Stimulated activated CD8-positive, alpha-beta memory T cell treated with anti-CD3 and anti-CD28 coated beads, Interleukin-4, amount 100 ng/mL, for 4 hours (primary cell): ENCODE measurements at places on chromosomes 16 and 17.

DNA sequence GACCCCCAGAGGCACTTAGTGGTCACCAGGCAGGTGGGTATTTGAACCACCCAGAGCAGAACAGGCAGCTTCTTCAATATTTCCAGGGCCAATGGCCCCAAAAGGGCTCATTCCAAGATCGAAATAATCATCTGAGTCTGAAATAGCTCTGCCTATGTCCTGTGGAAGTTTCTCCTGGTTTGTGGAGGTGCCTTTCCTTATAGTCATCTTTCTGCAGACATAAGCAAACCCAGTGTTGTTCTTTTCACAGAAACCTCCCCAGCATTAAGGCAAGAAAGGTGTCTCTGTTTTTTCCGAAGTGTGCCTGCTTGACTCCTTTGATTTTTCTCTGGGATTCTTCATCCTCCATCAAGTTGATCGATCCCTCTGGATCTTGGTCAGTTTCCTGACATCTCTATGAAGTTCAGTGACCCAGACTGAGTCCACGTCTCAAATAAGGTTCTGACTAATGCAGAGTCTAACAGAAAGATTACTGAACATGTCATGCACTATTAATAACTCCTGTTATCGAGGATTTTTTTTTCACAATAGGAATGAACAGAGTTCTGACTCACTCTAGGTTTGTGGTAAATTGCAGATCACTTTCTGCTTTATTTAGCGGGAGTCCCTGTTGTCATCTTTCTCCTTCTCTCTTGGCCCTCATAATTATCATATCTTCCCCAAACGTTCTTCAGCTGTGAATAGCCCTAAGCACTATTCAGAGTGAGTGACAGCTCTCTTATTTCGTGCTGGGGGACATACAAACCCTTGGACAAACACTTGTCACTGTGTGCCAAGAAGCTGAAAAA lies 1.5 kb downstream of the LRRC3C start:
- no peak for DNase-seq

DNA sequence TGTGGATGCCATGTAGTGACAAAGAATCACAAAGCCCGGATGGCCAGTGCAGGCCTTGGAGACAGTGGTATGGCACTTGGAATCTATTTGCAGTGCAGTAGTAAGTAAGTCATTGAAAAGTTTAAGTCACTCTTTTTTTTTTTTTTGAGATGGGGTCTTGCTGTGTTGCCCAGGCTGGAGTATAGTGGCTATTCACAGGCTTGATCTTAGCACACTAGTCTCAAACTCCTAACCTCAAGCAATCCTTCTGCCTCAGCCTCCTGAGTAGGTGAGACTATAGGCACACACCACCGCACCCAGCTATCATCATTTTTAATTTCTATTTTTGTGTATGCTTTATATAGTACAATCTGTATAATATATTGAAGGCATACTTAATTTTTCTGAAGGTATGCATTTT lies 4.3 kb upstream of the PLSCR3 start:
- DNase-seq, result no peak

GRCh38 chr17:79154446-79154845 lies 79.8 kb downstream of the ENGASE start:
- no peak for DNase-seq

DNA sequence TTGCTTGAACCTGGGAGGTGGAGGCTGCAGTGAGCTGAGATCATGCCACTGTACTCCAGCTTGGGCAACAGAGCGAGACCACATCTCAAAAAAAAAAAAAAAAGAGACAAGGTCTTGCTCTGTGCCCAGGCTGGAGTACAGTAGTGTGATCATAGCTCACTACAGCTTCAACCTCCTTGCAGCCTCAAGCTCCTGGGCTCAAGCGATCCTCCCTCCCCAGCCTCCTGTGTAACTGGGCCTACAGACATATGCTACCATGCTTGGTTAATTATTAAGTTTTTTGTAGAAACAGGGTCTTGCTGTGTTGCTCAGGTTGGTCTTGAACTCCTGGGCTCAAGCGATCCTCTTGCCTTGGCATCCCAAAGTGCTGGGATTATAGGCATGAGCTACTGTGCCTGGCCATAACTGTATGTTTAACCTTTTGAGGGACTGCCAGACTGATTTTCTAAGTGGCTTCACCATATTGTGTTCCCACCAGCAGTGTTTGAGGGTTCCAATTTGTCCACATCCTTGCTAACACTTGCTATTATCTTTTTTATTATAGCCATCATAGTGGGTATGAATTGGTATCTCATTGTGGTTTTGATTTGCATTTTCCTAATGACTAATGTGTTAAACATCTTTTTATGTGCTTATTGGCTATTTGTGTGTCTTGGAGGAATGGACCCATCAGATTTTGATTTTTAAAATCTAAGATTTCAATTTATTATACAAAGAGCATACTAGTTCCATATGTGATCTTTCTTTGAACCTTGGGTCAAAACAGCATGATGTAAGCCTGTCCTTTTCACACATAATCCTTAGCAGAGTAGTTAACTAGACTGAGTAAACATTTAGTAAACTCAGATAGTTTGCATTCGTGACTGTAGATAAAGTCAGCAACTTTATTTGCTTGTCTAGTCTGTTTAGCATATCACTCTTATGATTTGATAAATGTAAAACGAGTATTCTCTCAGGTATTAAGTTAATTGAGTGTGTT lies 38.1 kb upstream of the KPNB1 start:
- no peak for DNase-seq

- DNase-seq, result no peak
Measured at GRCh38 chr16:35599429-35600160, 2140.2 kb downstream of the TP53TG3F start.

DNA sequence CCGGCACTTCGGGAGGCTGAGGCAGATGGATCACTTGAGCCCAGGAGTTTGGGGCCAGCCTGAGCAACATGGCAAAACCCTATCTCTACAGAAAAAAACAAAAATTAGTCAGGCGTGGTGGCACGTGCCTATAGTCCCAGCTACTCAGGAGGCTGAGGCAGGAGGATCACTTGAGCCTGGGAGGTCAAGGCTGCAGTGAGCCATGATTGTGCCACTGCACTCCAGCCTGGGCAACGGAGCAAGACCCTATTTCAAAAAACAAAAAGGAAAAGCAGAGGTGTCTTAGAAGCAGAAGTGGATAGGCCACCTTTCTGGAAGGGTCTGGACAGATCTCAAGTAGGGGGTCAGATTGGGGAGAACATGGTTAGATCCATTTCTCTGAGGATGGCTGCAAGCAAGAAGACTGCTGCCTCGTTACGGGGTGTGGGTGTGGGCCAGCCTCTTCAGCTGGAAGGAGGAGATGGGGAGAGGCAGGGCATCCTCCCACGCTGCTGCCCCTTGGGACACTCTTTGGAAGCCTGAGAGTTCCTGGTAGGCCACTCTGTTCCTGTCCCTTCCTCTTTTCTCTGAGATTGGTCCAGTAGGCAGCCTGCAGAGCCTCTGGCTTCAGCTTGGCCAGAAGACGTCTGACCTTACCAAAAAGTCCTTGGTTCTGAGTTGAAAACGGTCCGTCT lies 208.0 kb downstream of the MSI2 start:
- no peak for DNase-seq

DNA sequence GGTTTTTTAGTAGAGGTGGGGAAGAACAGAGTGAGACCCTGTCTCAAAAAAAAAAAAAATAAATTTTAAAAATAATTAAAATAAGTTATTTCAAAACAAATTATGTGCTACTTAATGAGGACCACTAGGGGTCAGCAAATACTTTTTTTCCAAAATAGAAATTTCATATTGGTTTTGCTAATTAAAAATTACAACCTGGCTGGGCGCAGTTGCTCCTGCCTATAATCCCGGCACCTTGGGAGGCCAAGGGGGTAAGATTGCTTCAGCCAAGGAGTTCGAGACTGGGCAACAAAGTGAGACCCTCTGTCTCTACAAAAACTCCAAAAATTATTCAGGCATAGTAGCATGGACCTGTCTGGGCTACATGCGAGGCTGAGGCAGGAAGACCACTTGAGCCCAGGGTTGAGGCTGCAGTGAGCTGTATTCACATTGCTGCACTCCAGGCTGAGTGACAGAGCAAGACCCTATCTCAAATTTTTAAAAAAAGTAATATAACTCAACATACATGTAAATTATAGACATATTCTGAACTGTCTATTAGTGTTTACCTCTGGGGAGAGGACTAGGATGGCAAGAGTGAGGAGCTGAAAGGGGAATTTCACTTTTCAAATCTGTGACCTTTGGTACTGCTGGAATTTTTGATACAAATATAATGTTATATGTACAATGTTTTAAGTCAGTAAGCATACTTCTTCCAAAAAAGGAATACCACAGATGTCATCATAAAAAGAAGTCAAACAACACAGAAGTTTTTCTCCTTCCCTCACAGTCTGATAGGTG lies 8.1 kb downstream of the MEIOB start:
- DNase-seq, result no peak

GRCh38 chr16:31414706-31415105 lies 13.5 kb downstream of the COX6A2 start:
- DNase-seq, result no peak

- DNase-seq, result no peak
Measured at GRCh38 chr16:56203052-56203451, 11.8 kb downstream of the GNAO1 start.

GRCh38 chr17:40107522-40108174 lies 7.3 kb upstream of the NR1D1 start:
- DNase-seq, result no peak

- DNase-seq, result no peak
Measured at GRCh38 chr16:57916735-57917438, 54.0 kb downstream of the CNGB1 start.

GRCh38 chr16:51103590-51103989 lies 47.5 kb downstream of the SALL1 start:
- DNase-seq, result no peak

DNA sequence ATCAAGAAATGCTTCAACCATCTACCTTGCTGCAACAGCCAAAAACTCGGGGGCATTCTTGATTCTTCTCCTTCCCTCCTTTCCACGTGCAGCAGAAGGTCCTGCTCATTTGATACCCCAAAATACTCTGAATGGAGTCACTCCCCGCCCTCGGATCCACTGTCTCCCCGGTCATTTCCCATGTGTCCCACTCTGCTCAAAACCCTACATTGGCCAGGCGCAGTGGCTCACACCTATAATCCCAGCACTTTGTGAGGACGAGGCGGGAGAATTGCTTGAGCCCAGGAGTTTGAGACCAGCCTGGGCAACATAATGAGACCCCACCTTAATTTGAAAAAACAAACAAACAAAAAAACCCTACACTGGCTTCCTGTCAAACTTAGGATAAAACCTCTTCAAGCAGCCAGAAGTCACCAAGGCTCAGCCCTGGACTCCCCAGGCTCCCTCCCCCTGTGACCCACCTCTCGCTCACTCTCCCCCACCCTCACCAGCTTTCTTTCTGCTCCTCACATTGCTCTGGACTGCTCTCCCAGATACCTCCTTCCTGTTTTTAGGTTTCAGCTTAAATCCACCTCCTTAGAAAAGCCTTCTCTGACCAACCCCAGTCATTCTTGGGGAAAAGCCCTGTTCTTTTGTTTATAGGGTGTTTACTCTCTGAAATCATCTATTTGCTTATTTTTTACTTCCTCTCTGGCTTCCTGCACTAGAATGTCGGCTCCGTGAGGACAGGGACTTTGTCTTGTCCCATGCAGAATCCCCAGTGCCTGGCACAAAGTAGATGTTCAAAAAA lies 2.8 kb downstream of the SLC13A2 start:
- no peak for DNase-seq

GRCh38 chr16:75029854-75030253 lies 31.0 kb downstream of the ZNRF1 start:
- DNase-seq, result no peak

GRCh38 chr17:62800585-62800984 lies 7.5 kb downstream of the MARCHF10 start:
- DNase-seq, result no peak

DNA sequence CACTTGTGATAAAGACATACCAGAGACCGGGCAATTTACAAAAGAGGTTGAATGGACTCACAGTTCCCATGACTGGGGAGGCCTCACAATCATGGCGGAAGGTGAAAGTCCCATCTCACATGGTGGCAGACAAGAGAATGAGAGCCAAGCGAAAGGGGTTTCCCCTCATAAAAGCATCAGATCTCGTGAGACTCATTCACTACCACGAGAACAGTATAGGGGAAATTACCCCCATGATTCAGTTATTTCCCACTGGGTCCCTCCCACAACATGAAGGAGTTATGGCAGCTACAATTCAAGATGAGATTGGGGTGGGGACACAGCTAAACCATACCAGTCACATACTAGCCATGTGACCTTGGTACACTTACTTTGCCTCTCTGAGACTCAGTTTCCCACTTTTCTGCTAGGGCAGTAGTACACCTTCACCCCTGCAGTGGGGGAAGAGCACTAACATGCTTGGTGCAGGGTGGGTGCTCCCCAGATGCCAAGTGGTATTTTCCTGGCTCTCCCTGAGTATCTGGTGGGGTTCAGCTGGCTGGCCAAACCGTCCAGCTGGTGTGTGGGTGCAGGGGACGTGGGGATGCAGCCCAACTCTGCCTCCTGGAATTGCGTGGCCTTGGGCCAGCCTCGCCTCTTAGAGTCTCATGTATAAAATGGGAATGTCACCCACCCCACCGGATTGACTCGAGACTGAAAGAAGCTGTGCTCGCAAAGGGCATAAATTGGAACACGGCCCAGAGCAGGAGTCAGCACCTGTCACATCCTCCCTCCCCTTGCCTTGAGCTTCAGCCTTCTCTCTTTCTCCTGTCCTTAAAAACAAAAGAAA lies 364.1 kb downstream of the CPPED1 start:
- DNase-seq, result no peak

- DNase-seq, result no peak
Measured at GRCh38 chr16:78147911-78148401, 48.5 kb downstream of the WWOX start.

DNA sequence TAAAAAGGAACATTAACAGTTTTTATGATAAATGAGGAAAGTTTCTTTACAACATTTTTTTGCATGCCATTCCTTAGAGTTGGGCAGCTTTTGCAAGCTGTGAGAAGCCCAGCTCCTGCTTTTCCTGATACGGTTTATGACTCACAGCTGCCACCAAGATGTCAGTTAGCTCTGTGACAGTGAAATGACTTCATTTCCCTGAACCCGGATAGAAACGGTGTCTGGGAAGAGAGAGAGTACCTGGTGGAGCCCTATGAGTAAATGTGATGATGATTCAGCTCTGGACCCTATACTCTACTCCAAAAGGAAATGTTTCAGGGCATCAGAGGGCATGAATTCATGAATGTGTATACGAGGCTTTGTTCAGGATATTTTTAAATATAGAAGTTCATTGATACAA lies 366.3 kb upstream of the HSBP1 start:
- no peak for DNase-seq

DNA sequence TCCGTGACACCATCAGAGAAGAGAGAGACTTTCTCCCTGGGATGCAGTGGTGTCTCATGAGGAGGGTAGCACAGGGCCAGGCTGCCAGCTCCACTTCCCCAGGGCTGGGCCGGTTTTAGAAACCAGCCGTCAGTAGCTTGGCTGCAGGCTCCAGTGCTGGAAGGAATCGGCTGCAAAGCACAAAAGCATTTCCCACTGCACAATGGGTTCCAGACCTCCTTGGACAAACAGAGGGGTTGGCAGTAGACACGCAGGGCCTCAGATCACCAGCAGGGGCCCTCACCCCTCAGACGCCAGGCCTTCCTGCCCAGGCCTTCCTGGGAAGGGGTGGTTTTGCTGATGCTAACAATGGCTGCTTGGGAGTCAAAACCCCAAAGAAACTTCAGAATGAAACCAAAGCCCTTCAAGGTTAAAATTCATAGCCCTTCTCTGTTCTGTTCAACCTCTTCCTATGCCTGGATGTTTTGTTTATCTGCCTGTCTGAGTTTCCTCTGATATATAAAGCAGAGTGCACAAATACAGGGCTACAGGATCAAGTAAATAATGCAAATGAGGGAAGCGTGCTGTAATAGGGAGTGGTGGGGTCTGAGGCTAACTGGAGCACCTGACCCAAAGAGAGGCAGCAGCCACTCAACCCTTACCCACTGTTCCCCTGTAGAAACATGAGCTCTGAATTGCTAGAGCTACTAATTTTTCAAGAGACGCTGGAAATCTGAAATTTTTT lies 26.2 kb downstream of the TEKT5 start:
- DNase-seq, result no peak
